ENCODE measurements at places on chromosomes 5 and 9.

GRCh38 chr5:150300496-150301169 is 2.1 kb downstream of the ARSI start:
- DNase-seq, result no peak

DNA sequence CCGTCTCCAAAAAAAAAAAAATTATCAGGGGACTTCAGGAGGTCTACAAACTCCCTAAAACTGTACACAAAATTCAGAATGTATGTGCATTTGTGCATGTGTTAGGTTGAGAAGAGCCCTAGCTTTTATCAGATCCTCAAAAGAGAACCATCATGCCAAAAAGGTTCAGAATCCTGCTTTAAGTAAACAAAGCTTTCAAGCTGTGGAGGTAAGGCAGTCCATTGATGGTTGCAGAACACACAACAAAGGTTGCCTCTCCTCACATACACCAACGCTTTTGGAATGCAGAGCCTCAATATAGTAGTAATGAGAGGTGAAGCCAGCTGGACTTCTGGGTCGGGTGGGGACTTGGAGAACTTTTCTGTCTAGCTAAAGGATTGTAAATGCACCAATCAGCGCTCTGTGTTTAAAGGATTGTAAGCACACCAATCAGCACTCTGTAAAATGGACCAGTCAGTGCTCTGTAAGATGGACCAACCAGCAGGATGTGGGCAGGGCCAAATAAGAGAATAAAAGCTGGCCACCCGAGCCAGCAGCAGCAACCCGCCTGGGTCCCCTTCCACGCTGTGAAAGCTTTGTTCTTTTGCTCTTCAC is 57.9 kb upstream of the RNF38 start:
- no peak for DNase-seq

- DNase-seq, result no peak
Observed at GRCh38 chr5:169848792-169849191, 131.5 kb downstream of the INSYN2B start.

DNA sequence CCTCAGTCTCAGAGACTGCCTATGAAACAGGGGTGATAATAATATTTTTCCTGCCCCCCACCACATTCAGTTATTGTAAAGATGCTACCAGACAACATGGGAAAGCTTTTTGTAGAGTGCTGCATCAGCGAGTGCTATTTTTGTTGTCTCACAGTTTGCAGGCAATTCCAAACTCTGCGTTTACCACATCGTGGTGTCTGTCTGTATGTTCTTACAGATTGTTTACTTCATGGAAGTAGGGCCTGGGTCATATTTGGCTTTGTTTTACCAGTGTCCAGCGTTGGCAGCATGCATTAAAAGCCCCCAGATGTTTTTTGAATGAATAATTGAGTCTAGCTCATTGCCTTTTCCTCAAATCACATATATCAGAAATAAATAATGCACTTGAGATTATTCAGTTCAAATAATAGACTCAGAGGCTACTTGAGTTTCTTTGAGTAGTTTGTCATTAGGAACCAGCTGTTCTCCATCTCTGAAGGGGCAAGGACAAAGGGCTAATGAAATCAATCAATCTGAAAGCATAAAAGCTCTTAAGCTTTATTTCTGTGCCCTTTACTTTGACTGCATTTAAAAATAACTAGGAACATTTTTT is 243.7 kb downstream of the CWC27 start:
- no peak for DNase-seq

DNA sequence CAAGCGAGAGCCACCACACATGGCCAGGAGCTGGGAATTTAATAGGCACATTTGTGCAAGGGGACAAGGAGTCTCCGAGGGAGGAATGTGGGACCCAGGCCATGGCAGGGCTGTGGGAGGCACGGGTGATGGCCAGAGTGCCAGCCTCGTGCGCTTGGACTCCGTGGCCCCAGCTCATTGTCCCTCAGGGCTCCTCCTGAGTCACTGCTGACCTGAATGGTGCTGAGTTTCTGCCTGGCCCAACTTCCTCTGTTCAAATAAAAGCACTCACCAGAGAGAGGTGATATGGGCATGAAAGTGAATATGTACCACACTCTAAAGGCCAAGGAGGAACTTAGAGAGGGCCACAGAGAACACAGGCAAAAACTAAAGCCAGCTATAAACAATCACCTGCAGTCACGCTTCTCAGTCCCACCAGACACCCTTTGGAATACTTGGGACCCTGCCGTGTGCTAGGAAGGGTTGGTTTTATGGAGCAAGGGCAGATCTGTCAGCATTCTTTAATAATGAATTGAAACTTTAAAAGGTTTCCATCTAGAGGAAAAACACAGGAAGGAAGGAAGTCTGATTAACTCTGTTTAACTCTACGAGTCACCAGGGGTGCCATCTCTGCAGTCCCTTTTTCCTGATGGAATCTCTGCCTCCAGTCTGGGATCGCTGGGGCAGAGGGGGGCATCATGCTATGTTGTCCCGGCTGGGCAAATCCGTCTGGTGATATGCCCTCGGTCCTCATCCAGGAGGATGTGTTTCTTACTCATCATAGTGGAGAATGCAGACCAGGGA is 25.1 kb upstream of the UBE2QL1 start:
- no peak for DNase-seq

- no peak for DNase-seq
Observed at GRCh38 chr5:153224651-153225050, 265.8 kb upstream of the GRIA1 start.

GRCh38 chr5:181045316-181045715 is 5.2 kb downstream of the BTNL9 start:
- DNase-seq, result peak; percentile 11

GRCh38 chr9:34809504-34810186 is 99.7 kb upstream of the CCL21 start:
- DNase-seq, result no peak

GRCh38 chr9:91720313-91720712 is 229.7 kb downstream of the ROR2 start:
- DNase-seq, result no peak

DNA sequence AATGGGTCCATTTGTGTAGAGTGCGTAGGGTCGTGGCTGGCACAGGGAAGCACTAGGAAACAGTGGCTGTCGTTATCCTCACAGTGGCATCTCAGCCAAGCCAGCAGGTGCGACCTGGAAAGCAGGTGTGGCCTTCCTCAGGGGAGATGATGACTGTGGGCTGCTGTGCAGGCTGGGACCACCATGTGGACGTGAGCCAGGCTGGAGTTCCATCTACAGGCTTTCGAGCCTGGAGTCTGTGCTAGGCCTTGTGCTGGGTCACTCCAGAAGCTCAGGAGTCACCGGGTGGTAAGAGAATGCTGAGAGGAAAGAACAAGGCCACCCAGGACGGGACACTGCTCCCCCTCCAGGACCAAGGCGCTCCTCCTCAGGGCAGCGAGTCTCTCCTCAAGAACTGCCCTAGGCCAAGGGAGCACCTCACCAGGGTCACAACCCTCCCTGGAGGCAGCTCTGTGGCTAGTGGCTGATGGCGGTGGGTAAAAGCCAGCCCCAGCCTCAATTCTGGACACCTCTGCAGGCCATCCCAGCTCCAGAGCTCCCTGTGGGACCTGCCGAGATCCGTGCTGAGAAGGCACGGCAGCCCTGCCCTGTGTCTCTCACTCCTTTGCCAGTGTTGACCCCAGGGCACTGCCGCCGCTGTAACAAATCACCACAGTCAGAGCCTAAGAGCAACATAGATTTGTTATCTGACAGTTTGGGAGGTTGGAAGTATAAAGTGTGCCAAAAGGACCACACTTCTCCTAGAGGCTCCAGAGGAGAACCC is 36.0 kb downstream of the WHRN start:
- no peak for DNase-seq
